T-cell (primary cell): ENCODE measurements at places on chromosomes 4 and X.

- DNase-seq = no peak
Measured at GRCh38 chrX:11334165-11334564, 41.0 kb downstream of the AMELX start.

GRCh38 chr4:42152507-42153504, at the start of gene BEND4:
BEND4 (minus strand) TSS chr4:42152655; CDS start chr4:42152143, 512 bp downstream.
- DNase-seq = no peak

DNA sequence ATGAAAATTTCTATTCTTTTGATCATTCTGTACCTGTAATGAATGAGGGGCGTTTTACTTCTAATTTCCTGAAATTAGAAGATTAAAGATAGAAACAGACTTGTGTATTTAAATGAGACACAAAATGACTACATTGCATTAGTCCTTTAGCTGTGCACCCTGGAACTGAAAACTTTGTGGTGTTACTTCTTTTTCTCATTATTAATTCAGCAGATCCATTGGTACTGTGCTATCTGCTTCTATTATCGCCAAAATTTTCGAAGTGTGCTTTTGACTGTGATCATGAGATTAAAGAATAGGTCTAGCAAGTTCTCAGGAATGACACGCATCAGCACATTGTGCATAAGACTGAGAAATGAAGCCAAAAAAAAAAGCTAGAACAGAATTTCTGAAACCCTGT, 1938.9 kb upstream of the TENM3 start:
- no peak for DNase-seq

DNA sequence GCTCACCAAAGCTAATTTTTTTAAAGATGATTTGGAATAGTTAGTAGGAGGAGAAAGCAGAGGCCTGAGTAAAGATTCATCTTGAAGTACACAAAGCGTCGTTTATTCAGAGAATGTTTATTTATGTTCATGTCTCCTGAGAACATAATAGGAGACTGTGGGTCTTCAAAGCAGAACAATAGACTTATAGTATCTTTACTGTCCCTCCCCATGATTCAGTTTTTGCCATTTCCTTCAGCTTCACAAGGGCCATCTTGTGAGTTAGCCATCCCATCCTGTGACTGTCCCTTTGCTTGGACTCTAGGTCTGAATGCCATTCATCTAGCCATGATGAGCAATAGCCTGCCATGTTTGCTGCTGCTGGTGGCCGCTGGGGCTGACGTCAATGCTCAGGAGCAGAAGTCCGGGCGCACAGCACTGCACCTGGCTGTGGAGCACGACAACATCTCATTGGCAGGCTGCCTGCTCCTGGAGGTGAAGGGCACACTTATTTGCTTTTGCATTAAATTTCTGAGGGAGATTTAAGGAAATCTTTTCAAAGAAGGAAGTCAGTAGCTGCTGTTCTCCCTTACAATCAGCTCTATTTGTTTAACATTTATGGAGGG, 105.8 kb downstream of the NFKB1 start:
- DNase-seq = no peak

- DNase-seq = no peak
Measured at GRCh38 chrX:74922922-74923543, 2.2 kb downstream of the NEXMIF start.

DNA sequence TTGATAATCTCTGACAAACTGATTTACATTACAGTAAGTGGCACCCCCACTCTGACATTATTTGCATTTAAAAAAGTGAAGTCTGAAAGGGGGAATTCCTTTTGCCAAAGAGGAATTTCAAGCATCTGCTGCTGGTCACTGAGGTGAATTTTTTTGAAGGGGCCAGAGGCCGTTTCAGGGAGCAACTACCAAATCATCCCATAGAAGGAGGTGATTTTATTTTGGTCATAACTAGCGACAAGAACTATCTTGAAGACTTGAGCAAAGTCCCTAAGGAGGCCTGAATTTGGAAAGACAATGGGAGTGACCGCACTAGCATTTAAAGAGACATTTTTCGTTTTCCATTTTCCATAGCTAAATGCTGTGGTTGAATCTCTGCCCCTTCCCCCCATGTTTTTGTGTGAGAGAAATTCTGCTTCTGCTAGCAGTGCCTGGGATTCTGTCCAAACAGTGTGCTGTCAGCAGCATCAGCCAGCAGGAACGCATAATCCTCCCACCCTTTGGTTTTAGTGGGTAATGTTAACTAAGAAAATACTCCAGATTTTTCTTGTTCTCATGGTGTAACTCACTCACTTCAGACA, 110.1 kb upstream of the MED14 start:
- DNase-seq = no peak

DNA sequence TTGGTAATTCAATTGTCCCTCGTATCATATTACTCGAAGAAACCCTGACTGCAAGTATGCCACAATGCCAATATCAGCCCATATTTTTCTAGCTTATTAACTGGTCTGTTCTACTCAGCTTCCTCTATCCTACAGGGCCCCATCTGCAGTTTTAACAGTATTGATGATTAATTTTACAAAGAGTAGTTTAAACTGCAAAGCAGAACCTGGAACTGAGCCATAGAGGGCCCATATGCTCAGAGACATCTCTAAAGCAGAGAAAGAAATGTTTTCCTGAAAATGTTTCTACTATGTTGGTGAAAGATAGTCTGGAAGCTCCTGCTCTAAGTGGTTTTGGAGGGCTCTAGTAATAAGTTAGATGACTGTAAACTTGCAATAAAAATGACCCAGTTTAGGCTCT, 259.4 kb upstream of the CENPE start:
- no peak for DNase-seq

- DNase-seq = no peak
Measured at GRCh38 chr4:129278868-129279267, 182.9 kb downstream of the C4orf33 start.
